ENCODE measurements at places on chromosomes 13 and 19.

- DNase-seq = no peak
Measured at GRCh38 chr19:10120538-10121189, 965 bp upstream of the EIF3G start.

DNA sequence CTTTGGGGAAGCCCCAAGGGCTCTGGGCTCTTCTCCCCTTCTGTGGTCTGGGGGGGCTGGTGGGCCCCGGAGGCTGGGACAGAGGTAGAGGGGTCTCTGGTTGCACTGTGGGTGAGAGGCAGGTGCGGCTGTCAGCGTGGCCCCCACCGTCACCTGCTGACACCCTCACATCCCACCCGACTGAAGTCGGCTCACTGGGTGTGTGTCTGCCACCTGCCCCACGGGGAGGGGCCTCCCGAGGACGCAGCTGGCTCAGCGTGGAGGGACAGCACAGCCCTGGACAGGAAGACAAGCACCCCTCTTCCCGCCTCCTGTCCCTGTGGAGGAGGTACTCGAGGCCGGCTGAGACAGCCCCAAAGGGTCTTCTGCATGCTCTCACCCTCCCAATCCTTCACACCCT lies 2.2 kb upstream of the TMEM86B start:
- no peak for DNase-seq

DNA sequence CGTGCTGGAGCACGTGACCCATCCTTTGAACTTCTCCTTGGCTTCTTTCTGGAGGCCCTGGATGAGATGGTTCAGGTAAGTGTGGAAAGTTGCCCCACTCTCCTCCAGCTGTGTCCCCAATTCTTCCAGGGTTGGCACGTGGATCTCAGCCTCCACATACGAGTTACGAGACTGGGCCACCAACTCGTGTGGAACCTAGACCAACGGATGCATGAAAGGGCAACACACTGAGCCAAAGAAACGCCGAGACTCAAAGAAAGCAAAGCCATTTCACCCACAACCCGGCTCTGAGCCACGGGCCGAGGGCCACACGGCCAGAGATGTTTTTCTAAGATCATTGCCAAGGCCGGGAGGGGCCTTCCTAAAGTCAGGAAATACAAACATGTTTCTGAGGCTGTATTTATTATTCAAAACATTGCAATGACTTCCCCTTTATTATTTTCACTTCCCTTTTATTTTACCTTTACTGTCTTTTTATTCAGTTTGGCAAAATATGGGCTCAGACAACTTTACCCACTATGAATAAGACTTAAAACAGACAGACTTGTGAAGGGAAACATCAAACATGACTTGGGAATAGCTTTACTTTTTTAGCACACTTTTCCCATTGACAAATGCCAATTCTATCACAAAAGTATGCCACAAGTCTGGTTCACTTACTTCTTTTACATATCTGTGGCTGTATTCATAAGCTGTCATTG lies 94.6 kb downstream of the KL start:
- no peak for DNase-seq

DNA sequence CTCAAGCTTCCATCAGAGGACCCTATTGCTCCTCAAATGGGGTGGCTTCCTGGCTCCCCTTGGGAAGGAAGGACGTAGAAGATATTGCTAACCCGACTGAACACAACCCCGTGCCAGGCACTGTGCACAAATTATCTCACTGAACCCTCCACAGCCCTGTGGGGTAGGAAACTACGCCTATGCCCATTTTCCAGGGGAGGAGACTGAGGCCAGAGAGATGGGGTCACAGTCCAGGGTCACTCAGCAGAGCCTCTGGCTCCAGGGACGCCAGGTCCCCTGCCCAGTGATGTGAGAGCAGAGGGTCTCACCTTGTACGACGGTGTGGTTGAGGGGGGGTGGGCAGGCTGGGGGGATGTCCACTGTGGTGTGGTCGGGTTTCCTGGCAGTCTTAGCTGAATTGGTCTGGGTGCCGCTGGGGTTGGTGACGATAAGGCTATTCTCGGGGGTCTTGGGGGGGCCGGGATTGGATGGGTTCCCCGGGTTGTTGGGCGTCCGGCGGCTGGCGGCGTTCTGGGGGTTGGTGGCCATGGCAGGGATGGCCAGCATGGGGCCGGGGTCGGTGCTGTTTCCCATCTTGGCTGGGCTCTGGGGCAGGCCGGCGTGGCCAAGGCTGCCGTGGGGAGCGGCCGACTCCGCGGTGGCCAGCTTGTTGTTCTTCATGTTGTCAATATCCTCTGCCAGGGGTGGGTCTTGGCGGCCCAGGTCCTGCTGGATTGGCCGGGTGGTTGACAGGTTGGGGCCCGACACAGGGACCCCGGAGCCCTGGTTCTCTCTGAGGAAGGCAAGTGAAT lies 136.2 kb downstream of the IER2 start:
- DNase-seq = no peak

DNA sequence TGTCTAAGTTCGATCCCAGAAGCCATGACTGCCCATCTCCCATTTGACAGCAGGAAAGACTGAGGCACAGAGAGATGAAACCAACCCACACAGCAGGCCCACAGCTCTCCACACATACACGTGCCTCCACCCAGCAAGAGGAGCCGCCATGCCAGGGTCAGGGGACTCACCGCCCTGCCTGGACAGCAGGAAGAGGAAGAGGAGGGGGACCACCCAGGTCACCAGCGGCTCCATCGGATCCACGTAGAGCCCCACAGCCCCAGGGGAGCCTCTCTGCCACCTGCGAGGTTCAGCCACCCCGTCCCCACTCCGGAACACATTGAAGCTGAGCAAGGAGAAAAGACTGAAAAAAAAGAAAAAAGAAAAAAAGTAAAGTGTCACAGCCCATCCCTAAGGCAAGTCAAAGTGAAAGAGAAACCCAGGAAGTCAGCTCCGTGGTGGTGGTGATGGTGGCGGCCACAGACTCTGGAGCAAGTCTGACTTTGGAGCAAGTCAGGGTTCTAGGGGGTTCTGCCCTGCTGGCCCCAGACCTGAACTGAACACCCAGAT lies at the start of gene IL12RB1:
Gene IL12RB1 (minus strand): TSS at position 345 of the 549 bp plus-strand sequence. CDS start 111 bp downstream, at position 234.
- DNase-seq = no peak

- no peak for DNase-seq
Measured at GRCh38 chr13:79880818-79881217, 399.9 kb downstream of the NDFIP2 start.

DNA sequence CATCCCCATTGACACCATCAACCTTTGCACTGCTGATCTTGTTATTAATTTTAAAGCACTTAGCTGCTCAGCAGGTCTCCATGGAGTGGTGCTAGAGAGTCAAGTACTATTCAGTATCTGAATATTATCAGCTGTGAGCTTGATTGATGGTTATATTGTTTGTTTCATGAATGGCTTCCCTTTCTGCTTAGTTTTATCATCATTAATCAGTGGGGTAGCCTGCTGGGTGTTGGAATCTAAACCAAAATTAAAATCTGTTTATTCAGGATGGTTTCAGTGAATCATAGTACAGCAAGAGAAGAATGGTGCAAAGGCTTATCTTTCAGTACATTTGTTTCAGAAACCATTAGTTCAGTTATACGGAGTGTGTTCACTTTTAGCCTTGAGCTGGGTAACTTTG lies 42.5 kb upstream of the SCEL start:
- no peak for DNase-seq

DNA sequence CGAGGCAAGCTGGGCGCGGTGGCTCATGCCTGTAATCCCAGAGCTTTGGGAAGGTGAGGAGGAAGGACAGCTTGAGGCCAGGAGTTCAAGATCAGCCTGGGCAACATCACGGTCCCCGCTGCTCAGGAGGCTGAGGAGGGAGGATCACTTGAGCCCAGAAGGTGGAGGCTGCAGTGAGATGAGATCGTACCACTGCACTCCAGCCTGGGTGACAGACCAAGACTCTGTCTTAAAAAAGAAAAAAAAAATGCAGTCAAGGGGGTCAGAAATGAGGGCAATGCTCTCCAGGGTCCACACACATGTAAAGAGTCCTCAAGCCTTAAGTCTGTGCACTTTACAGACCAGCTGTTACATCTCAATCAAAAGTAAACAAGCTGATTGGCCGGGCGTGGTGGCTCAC lies 8.5 kb downstream of the R3HDM4 start:
- no peak for DNase-seq

DNA sequence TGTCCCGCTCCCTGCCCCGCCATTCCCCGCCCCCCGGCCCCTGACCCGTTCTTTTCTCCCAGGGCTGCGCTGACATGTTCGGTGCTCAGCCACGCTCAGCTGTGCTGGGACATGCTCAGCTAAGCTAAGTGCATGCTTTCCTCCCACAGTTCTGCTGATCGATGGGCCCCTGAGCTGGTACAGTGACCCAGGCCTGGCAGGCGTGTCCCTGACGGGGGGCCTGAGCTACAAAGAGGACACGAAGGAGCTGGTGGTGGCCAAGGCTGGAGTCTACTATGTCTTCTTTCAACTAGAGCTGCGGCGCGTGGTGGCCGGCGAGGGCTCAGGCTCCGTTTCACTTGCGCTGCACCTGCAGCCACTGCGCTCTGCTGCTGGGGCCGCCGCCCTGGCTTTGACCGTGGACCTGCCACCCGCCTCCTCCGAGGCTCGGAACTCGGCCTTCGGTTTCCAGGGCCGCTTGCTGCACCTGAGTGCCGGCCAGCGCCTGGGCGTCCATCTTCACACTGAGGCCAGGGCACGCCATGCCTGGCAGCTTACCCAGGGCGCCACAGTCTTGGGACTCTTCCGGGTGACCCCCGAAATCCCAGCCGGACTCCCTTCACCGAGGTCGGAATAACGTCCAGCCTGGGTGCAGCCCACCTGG lies 3.7 kb downstream of the TNFSF9 start:
- no peak for DNase-seq

DNA sequence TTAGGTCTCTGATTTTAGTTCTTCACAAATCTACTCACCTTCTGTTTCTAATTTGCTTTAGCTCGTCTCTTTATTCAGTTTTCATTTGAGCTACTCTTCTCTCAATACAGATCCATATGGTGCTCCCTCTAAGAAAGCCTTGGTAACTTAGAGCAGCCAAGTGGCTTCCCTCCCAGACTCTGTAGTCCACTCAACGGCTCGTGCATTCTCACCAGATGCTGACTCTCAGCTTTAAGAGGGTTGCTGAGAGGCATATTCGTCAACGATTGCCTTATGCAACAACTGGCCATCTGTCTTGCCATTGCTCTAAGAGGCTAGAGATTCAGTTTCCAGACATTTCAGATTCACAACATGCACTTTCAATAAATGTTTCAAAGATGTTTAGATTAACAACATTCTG lies 785.8 kb upstream of the SLC10A2 start:
- DNase-seq = no peak

- DNase-seq = no peak
Measured at GRCh38 chr19:469833-470232, 9.0 kb upstream of the SHC2 start.

DNA sequence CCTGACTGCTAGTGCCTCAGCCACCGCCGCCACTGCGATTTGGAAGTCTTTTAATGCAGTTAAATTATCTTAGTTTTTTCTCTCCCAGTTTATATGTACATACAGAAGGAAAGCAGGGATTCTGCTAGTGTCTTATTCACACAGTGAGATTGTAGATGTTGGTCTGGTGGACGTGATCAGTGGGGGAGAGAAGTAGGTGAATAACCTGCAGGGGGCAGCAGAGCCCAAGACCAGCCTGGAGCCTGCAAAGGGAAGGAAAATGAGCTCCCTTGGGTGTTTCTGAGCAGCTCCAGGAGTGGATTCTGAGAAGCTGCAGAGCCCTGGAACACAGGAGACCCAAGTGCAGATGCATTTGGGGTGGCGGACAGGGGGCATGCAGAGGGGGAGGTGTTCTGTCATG lies 26.3 kb downstream of the ZNF844 start:
- DNase-seq = peak; percentile 52

DNA sequence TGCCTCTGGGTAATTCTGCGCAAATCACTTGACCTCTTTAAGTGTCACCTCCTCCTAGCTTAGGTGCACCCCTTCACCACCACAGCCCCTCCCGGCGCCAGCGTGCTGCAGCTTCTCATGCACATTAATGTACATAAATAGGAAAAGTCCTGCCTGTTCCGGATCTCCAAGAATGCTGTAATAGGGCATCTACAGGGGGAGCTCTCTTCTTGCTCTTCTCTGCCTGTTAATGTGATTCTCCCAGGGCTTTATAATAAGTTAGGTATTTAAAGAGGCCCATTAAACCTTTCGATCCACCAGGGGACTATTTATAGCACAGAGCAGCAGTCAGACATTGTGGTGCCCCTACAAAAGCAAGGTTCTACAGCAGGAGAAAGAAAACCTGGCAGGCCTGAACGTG lies 35.3 kb downstream of the SOX1 start:
- no peak for DNase-seq

- DNase-seq = no peak
Measured at GRCh38 chr13:40148101-40148500, 492.6 kb downstream of the COG6 start.

- no peak for DNase-seq
Measured at GRCh38 chr19:3969435-3970312, 1.2 kb downstream of the DAPK3 start.

- DNase-seq = no peak
Measured at GRCh38 chr13:34863360-34864135, 78.5 kb upstream of the NBEA start.

DNA sequence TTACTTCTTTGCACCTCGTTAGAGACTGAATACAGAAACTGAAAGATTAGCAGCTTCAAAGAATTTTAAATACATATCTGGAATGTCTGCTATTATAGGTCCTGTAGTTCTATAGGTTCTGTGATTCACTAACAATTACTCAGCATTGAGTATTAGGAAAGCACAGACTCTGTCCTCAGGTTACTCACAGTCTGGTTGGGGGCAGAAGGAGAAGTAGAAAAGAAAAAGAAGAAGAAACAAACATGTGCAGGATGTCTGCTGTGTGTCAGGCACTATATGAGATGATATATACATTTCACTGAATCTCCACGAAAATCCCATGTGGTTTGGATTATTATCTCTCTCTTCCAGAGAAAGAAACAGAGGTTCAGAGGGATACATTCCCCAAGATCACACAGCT lies 40.1 kb downstream of the SERTM1 start:
- DNase-seq = no peak

DNA sequence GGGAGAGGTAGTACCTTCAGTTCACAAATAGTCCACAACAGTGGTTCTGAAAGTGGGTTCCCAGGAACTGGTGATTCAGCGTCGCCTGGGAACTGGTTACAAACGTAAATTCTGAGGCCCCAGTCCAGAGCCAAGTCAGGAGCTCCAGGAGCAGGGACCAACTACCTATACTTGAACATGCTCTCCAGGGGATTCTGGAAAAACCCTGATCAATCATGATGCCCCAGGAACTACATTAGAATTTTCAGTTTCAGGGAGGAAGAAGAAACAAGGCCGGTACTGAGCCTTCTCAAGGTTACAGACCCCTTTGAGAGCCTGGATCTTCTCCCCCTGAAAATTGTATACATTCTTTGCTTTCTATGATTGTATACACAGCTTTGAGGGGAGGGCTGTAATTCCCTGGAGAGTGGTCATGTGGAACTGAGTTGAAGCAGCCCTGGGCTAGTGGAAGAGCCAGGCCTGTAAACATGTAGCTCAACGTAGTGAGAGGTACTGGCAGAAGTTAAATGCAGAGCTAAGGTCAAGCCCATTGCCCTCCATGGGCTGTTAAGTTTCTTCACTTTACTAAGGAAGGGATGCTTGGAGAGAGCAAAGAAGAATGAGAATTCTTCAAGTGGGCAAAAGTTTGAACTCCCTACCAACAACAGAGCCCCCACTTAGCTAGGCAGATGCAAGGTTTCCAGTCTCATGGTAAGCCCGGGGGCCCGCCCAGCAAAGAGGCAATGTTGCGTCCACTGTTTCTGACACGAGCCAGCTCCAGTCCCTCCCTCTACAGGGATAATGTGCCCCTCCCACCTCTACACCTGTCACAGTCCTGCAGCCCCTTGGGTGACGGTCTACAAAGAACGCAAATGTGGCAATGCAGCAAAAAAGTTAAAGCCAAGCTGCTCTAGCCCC lies 17.0 kb downstream of the DOCK9 start:
- DNase-seq = no peak

- DNase-seq = peak; percentile 66
Measured at GRCh38 chr13:59318320-59318930, 845.3 kb downstream of the DIAPH3 start.

Data from iPS DF 6.9 (cell line).